ENCODE measurements at places on chromosomes 2 and 18.

DNA sequence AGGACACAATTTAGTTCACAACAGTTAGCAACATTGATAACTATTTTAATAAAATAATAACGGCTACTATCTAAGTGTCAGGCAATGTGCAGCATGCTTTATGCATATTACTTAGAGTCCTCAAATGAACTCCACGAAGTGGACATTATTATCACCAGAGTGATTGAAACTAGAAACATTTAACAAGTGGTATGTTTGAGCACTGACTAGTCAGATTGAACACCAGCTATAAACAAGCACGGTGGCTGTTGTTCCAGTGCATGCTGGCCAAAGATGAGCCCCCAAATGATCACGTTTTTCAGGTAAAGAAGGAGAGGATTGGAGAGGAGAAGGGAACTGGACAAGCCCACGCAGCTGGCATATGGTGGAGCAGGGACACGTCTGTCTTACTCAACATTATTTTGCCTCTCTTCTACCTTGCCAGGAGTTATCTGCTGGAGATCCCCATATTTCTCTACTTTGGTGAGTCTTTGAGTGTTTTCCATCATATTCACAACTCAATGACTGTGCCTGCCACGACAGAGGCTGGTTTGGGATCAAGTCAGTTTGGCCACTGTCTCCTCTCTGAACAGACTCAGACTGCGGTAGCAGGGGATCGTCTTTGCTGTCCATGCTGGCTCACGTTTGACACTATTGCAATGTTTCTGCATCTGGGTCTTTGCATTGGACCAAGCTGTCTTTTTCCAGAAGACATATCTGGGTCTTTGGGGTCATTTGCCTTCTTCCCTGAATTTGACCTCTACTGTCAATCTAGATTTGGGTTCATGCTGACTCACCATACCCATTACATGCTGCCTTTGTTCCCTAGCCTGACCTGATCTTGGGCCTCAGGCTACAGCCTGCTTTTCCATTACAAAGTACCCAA lies 66.0 kb upstream of the ACSL3 start:
- peak; percentile 30 for DNase-seq

- DNase-seq, result peak; percentile 54
Measured at GRCh38 chr2:129849559-129850160, 129.8 kb upstream of the RAB6C start.

- no peak for DNase-seq
Measured at GRCh38 chr2:39663187-39663930, 2.4 kb upstream of the TMEM178A start.

- no peak for DNase-seq
Measured at GRCh38 chr2:210198326-210198725, 26.9 kb downstream of the ACADL start.

DNA sequence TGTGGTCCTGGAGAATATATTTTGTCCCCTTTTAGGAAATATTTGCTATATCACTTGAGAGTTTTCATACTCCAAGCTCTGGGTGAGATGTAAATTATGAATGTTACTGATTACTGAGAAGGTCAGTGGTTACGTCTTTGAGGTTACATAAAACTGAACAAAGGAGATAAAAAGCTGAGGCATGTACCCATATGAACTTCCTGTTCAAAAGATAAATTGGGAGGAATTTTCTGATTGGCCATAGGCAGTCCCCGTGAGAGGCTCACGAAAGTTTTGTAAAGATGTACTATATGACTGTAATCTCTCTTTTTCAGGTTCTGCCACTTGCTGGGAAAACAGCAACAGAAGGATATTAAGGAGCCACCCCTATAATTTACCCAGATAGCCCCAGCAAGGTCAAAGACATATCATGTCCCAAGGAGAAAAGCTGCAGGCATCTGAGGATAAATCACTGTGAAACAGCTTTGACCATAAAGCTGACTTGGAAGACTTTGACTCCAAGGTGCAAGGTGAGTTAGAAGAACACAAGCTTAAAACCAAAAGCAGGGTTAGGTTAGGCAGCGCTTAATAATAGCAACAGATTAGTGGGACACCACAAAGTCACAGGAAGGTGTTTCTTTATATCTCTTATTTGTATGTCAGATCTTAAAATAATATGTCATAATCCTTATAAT lies 90.4 kb downstream of the OSBPL6 start:
- no peak for DNase-seq

DNA sequence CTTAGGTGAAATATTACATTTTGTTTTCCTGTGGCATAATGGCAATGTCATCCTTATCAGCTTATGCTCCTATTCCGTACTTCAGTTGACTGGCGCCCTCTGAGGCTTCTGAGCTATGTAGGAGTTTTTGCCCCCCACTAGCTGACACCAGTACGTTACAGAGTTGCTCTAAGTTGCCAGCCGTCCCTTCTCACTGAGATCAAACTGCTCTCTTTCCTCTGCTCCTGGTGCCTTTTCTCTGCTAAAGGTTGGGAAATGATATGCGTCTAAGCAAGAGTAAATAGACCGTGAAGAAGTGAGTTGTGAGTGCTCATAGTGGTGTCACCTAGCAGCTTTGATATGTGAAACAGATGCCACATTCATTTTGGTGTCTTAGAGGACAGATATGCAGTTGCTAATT lies 99.2 kb downstream of the RAPGEF4 start:
- no peak for DNase-seq

GRCh38 chr18:5197461-5197860 lies 404 bp upstream of the AKAIN1 start:
- DNase-seq, result peak; percentile 8

DNA sequence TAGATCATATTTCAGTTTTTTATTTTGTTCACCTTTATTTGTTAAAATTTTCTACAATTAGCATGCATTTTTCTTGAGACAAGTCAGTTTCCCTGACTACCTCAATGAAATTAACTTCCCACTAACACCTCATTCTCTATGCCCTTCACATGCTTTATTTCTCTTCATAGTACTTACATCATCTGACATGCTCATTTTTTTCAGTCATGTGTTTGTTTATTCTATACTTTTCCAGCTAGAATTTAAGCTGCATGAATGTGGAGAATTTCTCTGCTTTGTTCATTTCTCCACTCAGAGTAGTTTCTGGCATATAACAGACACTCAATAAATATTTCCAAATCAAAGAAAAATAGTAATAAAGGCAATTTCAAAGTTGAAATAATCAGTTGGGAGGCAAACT lies 78.9 kb upstream of the SCN7A start:
- DNase-seq, result no peak

GRCh38 chr2:186496401-186496800 lies 10.3 kb downstream of the ZC3H15 start:
- DNase-seq, result no peak

GRCh38 chr2:176157499-176158185 lies 535 bp downstream of the HOXD3 start:
- DNase-seq, result no peak

DNA sequence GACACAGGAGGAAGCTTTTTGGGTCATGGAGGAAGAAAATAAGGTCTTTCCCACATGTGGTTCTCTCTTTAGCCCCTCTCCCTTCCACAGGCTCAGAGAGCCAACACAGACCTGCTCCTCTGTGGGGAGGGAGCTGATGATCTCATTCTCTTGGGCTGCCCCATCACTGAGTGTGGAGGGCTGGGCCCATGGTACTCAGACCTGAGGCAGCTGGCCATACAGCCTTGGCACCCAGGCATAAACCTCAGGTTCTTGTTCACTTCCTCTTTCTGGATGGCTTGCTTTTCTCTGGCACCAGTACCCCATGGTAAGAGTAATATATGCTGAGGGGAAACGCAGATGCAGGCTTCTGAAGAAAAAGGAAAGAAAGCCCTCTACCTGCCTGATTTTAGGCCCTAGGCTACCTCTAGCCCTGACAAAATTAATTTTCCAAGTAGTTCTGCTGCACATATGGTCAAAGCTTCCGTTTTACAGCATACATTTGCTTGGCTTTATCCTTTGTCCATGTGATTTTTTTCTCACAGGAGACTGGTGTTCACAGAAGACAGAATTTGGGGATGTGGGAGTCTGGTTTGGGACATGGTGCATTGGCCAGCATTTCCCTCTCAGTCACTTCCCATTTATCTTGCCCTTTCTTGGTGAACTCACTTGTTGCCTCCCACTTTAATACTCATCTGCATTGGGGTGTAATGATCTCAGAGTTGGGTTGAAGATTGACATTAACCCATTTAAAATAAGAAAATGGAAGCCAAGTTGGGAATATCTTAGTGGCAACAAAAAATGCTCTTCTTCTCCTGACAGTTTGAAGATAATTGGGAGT lies 11.1 kb downstream of the DHRS9 start:
- no peak for DNase-seq

DNA sequence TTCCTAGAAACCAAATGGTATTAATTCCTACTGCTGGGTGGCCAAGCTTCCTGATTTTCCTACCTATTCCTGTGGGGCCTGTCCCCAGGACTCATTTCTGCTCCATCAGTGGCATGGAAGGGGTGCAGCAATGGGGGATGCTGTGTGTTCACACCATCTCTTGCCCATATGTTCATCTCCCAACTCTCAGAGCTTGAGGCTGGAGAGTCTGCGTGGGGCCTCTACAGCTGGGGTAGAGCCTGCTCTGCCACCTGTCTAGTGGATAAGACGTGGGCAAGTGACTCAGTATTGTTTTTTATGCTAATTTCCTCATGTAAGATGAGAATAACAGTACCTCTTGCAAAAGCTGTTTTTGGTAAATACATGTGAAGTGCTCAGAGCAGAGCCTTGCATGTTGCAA lies 149.8 kb downstream of the ACTR3 start:
- no peak for DNase-seq

GRCh38 chr2:30267161-30267975 lies 36.0 kb downstream of the LBH start:
- DNase-seq, result no peak

DNA sequence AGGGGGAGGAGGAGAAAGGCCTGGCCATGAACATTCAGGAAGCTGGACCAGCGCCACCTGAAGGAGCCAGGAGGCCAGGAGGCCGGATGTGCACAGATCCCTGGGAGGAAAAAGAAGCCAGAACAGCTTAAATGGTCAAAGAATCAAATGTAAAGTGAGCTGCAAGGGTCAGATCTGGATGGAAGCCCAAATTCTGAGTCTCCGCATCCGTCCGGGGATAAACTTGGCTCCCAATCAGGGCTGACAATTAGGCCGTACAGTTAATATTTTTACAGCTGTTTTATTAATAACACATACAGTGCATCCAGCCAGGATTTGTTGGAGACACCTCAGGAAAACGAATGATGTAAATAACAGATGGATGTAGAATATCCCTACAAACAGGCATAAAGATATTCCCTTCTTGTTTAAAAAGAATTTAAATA lies 495.1 kb upstream of the TCF4 start:
- no peak for DNase-seq

DNA sequence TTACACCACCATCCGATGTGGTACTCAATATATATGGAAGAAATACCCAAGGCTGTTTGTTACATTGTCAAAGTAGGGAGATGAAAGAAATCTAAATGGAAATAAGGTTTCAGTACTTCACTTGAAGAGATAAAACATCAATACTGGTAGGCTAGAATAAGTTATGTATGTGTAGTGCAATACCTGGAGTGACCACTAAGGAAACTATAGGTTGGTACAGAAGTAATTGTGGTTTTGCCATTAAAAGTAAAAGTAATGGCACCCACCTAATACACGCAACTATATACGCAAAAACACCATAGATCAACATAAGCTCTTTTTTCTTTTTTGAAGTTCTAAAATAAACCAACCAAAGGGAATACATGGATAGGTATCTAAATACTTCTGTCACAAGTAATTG lies 143.2 kb upstream of the KYNU start:
- no peak for DNase-seq

DNA sequence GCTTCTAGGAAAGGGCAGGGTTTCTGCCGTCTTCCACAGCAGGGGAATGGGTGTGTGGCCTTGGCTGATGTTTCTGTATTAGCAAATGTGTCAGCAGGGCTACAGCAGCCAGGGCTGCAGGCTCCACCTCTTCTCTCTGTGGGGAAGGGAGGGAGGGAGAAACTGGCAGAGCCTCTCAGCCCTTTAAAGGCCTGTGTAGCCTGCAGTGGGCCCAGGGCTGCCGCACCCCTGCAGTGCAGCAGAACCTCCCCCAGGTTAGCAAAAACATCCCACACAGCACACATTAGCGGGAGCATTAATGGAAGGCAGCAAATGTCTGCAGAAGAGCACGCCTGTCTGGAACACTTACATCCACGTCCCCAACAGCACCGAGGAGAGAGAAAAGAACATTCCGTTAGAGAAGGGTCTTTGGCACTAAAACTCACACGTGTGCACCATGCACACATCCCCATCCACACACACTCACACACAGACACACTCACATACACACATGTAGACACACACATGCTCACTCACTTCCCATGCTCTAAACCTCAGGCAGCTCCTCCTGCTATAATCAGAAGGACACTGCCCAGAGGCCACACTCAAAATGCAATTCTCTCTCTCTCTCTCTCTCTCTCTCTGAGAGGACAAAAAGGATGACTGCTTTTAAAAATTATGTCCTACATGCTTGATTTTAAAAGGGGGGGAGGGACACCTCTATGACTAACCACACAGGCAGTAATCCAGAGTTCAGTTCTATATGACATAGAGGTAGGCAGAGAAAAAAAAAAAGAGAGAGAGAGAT lies 24.1 kb downstream of the MRPL35 start:
- DNase-seq, result peak; percentile 43

- DNase-seq, result no peak
Measured at GRCh38 chr2:148484066-148484465, 160.5 kb upstream of the EPC2 start.

GRCh38 chr2:100801402-100801801 lies 18.5 kb upstream of the NPAS2 start:
- DNase-seq, result no peak

GRCh38 chr2:189074506-189074905 lies 100.3 kb downstream of the COL3A1 start:
- no peak for DNase-seq

- DNase-seq, result no peak
Measured at GRCh38 chr2:128754246-128754724, 435.6 kb upstream of the HS6ST1 start.

- DNase-seq, result no peak
Measured at GRCh38 chr2:29108225-29108624, 7.0 kb upstream of the CLIP4 start.

GRCh38 chr18:63613420-63613819 lies 26.3 kb downstream of the SERPINB13 start:
- DNase-seq, result no peak

GRCh38 chr18:48358868-48359267 lies 50.3 kb downstream of the ZBTB7C start:
- DNase-seq, result no peak

DNA sequence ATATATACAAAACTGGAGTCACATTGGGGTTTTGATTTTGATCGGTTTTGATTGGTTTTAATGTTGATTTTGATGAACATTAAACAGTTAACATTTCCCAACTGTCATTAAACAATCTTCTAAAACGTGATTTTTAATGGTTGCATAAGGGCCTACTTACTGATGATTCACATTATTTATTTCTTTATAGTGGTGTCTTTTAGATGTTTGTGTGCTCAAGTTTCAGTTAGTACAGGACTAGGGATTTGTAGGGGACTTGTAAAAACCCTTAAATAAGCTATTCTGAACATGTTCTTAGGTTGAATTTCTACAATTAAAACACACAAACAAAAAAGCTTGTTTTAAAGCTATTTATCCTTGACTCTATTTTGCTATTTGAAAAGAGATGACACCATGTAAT lies 61.6 kb downstream of the TTC21B start:
- DNase-seq, result no peak
